ENCODE measurements at places on chromosomes 6 and 20. TPM values are rescaled to one million over a fixed set of nuclear protein-coding genes. Genes with fewer than 3 reads are reported as not detected.

The SNAP91 gene
- 0.97 TPM for polyA plus RNA-seq

The LY6G6C gene
- 0.23 TPM for polyA plus RNA-seq

The DNAH8 gene
- polyA plus RNA-seq: not detected

The ARMC12 gene
- 3.9 TPM for polyA plus RNA-seq

The GNAS-AS1 gene
- polyA plus RNA-seq: 5.4 TPM

The RNF8 gene
- 15.8 TPM for polyA plus RNA-seq

The OXT gene
- not detected for polyA plus RNA-seq

The ADGB gene
- not detected for polyA plus RNA-seq

The STK4 gene
- polyA plus RNA-seq: 12.0 TPM

The SLC35D3 gene
- polyA plus RNA-seq: 0.27 TPM

The RBM24 gene
- 3.2 TPM for polyA plus RNA-seq

The GNMT gene
- 3.4 TPM for polyA plus RNA-seq

The LGSN gene
- polyA plus RNA-seq: 0.03 TPM

The NOTCH4 gene
- 1.9 TPM for polyA plus RNA-seq

The MOCS3 gene
- 6.2 TPM for polyA plus RNA-seq

The GPLD1 gene
- 2.9 TPM for polyA plus RNA-seq

The MUCL3 gene
- 0.22 TPM for polyA plus RNA-seq

The FAM83C gene
- not detected for polyA plus RNA-seq

The SNAP25 gene
- 0.30 TPM for polyA plus RNA-seq

The SLC17A9 gene
- polyA plus RNA-seq: 23.5 TPM

The MYB gene
- polyA plus RNA-seq: 4.0 TPM

The PCSK2 gene
- polyA plus RNA-seq: 4.2 TPM

The KIAA1755 gene
- polyA plus RNA-seq: 0.23 TPM

The MRPL18 gene
- polyA plus RNA-seq: 45.0 TPM

The ASIP gene
- polyA plus RNA-seq: not detected

The PRPH2 gene
- polyA plus RNA-seq: 0.23 TPM

The SIRPB1 gene
- polyA plus RNA-seq: 0.28 TPM

The FHL5 gene
- not detected for polyA plus RNA-seq

The NNAT gene
- 175 TPM for polyA plus RNA-seq

The MUC21 gene
- polyA plus RNA-seq: not detected

The CLPSL1 gene
- polyA plus RNA-seq: 0.88 TPM

The LINC00237 gene
- 0.22 TPM for polyA plus RNA-seq

The SLC26A8 gene
- 0.57 TPM for polyA plus RNA-seq

The ENPP3 gene
- 0.11 TPM for polyA plus RNA-seq

The SLC22A3 gene
- polyA plus RNA-seq: 1.0 TPM

The EPHA7 gene
- polyA plus RNA-seq: 0.74 TPM

The TBC1D32 gene
- polyA plus RNA-seq: 1.6 TPM

The VGLL2 gene
- not detected for polyA plus RNA-seq

The PMEPA1 gene
- 12.7 TPM for polyA plus RNA-seq

The C20orf202 gene
- 0.11 TPM for polyA plus RNA-seq

The FOXA2 gene
- not detected for polyA plus RNA-seq

The HMGCLL1 gene
- 0.06 TPM for polyA plus RNA-seq

The KCNK5 gene
- polyA plus RNA-seq: 20.9 TPM

The TP53RK gene
- polyA plus RNA-seq: 8.7 TPM

The TRIM40 gene
- not detected for polyA plus RNA-seq

The CPXM1 gene
- polyA plus RNA-seq: 90.9 TPM

The SDHAF4 gene
- 10.4 TPM for polyA plus RNA-seq

The GPR6 gene
- polyA plus RNA-seq: 0.31 TPM

The RGS17 gene
- 2.3 TPM for polyA plus RNA-seq

The RBM38 gene
- polyA plus RNA-seq: 131 TPM

The INSM1 gene
- polyA plus RNA-seq: 1.4 TPM

The ADGRB3 gene
- 0.31 TPM for polyA plus RNA-seq
